ENCODE measurements at places on chromosomes 2 and 18.

GRCh38 chr2:199936554-199936953 is 18.7 kb downstream of the TYW5 start:
- DNase-seq: no peak

DNA sequence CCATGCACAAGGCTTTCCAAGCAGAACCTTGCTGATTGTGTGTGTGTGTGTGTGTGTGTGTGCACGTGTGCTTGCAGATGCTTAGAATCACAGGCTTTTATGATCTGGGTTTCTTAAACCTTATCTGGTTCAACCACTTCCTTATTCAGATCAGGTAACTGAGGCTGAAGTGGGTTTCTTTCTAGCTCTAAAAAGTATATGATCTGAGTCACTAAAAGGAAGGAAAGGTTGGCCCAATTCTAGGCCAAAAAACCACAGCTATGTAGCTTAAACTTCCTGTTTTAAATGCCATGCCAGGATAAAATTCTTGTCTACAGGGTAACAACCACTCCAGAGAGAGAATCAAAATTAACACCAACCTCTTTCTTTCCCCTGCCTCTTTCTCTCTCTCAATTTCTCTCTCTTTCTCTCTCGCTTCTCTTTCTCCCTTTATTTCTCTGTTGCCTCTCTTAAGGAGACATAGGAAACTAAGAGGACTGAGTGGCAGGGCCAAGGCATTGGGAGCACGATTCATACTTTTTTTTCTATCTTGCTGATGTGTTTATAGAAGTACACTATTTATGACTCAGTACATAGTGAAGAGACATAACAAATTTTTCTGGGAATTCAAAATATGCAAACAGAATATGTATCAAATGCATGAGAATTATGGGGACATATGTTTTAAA is 140.3 kb downstream of the TRIB2 start:
- no peak for DNase-seq

DNA sequence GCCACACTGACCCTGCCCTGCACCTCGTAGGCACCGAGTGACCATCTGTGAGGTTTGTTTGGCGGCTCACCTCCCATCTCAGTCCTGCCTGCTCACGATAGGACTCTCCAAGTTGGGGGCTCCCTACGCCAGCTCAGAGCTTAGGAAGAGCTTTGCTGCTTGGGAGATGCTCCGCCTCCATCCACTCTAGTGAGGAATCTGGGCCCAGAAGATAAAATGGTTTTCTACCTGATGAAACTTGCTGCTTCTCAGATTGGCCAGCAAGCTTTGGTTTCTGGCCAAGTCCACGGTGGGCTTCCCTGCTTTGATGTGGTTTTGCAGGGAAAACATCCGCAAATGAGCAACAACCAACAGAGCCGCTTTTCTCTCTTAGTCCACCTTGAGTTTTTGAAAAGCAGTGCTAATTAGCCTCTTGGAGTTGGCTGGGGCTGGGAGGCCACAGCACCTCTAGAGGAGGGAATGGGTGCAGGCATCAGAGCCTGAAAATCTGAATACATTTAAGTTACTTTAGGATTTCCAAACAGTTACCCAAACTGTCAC is 42.2 kb downstream of the THNSL2 start:
- DNase-seq: no peak

DNA sequence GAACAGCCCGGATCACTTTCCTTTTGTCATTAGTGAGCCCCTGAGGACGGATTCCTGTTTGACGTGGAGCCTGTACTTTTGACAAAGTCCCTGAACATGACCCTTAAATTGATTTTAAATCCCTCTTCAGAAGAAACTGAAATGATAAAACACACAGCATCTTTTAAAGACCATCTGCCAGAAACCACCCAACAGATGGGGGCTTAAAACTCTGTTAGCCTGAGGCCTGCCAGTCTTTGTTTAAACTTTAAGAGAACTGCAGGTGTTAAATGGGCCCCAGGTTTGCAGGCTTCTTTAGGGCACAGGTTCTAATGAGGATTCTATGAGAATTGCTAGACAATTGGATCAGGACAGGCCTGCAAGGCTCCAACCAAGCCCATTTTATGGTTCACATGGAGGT is 177.9 kb downstream of the ALK start:
- no peak for DNase-seq

- no peak for DNase-seq
Observed at GRCh38 chr2:8076448-8077342, 605.2 kb upstream of the ID2 start.

DNA sequence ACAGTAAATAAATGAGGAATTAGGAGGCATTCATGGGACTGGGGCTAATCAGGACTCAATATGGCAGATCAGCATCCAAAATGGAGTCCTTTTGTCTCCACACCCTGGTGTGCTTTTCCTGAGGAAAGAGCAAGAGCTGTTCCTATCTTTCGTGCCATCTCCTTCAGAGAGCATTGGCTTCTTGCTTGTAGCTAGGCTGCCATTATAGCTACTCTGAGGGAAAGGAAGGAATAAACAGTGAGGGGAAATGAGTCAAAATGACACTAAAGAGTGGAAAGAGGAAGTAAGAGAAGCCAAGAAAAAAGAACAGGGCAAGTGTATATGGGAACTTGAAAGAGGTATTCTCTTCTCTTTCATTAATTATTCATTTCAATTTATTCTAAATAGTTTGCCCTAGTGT is 8.4 kb upstream of the NMI start:
- no peak for DNase-seq
